Naive thymus-derived CD8-positive, alpha-beta T cell (primary cell): ENCODE measurements at places on chromosomes 6 and 20.

DNA sequence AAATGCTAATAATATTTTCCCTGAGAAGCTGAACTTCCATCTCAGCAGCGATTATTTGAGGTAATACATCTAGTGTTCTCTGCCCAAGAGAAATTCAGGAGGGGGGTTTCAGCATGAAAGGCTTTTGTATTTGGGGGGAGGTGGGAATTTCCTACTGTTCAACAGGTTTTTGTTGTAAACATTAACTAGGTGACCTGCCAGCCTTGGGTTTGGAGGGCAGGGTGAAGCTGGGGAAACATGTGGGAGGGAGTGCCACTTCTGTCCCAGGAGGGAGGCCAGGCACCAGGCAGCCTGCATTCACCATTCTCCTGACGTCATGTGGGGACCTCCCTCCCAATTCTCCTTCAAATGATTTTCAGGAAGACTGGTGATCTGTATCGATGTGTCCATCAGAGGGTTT, 37.7 kb upstream of the PKHD1 start:
- DNase-seq, result no peak

DNA sequence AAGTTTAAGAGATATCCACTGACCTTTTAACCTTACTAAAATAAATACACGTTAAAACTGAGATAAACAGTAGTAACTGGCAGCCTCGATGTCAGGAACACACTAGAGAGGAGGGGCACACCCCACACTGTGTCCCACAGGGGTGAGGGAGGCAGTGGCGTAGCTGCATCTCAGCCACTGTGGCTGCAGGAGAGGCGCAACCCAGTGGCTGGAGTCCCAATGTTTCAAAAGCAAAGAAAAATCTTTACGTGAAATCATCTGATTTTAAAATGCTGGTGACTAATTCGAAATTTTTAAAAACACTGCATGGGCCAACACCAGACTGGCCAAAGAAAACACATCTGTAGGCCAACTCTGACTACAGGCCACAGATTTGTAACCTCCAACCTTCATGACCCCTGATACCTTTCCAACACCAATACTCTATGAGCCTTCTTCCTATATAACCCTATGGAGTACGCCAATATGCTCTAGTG, 54.7 kb downstream of the TRAM2 start:
- DNase-seq, result no peak

DNA sequence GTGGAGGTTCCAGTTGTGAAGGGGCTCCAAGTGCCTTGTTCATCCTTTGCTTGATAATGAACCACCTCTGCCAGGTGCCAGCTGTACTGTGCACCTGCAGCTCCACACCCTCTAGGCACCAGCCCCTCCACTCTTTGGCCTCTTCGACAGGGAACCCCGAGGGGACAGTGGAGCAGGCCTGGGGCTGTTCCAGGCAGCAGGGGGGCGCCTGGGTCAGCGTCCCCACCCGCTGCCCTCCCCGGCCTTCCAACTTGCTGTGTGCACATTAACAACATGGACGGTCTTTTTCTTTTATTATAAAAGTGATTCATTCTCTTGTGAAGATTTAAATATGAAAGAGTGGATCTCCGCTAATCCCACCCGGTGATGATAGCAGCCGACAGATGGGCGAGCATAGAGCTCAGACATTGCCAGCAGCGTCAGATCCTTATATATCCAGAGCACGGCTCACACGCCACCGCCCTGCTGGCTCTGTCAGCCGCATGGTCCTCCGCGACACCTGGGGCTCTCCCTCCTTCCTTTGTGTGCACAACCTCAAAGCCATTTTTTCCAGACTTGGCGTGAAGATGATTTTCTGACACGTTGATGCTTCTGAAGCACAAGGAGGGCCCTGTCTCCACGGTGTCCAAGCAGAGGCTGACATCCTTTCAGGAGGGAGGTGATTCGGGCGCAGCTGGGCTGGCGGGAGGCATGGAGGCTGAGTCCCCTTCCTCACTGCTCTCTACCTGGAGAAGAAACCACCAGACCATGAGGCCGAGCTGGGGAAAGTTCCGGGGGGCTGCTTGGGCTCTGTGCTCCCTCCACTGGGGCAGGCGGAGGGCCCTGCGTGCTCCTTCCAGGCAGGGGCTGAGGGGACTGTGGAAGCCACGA, 22.2 kb upstream of the MRGBP start:
- DNase-seq, result no peak

GRCh38 chr6:43334466-43335095, 26.0 kb upstream of the CRIP3 start:
- no peak for DNase-seq
